ENCODE measurements at places on chromosomes 11 and 22. TPM values are rescaled to one million over a fixed set of nuclear protein-coding genes. Genes with fewer than 3 reads are reported as not detected.

The CREB3L1 gene
- total RNA-seq, result 8.4 TPM

The OR8G1 gene
- not detected for total RNA-seq

The P2RX6 gene
- 1.2 TPM for total RNA-seq

The PHOX2A gene
- not detected for total RNA-seq

The C22orf42 gene
- not detected for total RNA-seq

The APOBEC3G gene
- 6.4 TPM for total RNA-seq

The CABP7 gene
- total RNA-seq, result not detected

The APOA1 gene
- total RNA-seq, result 4.2 TPM

The TRIM49 gene
- total RNA-seq, result not detected

The RELT gene
- 15.8 TPM for total RNA-seq

The CYB5R2 gene
- 4.2 TPM for total RNA-seq

The CHCHD10 gene
- total RNA-seq, result 357 TPM

The PKDREJ gene
- not detected for total RNA-seq

The PRR14L gene
- 39.7 TPM for total RNA-seq

The NLRP10 gene
- not detected for total RNA-seq

The TIGD3 gene
- total RNA-seq, result not detected

The OR51B6 gene
- not detected for total RNA-seq

The MUC2 gene
- 0.80 TPM for total RNA-seq

The OR56A5 gene
- not detected for total RNA-seq

The WNT11 gene
- 34.1 TPM for total RNA-seq

The KDM4D gene
- total RNA-seq, result 0.93 TPM

The SPI1 gene
- 74.7 TPM for total RNA-seq

The OR52H1 gene
- not detected for total RNA-seq
